ENCODE measurements at places on chromosomes 5 and 9.

- no peak for DNase-seq
These were observed 3.3 kb upstream of the ANXA2R start for GRCh38 chr5:43043400-43043756.

- DNase-seq = no peak
These were observed 39.1 kb downstream of the SH3RF2 start for GRCh38 chr5:145975361-145976066.

- no peak for DNase-seq
These were observed 65.4 kb downstream of the EPB41L4A start for GRCh38 chr5:112353678-112354077.

DNA sequence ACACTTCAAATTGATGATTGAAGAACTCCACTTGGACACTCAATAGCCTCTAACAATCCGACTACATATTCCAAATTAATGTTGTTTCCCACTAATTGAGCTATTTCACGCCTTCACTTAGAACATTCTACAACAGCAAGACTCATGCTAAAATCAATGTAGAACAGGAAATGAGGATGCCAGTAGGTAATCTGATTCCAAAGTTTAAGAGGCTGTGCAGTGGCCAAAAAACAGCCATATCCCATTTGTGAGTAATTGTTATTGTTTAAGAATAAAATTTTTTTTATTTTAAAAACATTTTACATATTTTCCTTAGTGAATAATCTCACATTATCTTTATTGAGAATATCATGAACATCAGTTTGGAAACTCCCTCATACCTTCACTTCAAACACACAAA is 35.7 kb upstream of the GHR start:
- no peak for DNase-seq

GRCh38 chr9:93072383-93072795 is 13.9 kb downstream of the SUSD3 start:
- no peak for DNase-seq

- no peak for DNase-seq
These were observed 17.8 kb upstream of the PITX1 start for GRCh38 chr5:135051872-135052271.

- DNase-seq = no peak
These were observed 95.8 kb downstream of the PIP5K1B start for GRCh38 chr9:68800836-68801235.

DNA sequence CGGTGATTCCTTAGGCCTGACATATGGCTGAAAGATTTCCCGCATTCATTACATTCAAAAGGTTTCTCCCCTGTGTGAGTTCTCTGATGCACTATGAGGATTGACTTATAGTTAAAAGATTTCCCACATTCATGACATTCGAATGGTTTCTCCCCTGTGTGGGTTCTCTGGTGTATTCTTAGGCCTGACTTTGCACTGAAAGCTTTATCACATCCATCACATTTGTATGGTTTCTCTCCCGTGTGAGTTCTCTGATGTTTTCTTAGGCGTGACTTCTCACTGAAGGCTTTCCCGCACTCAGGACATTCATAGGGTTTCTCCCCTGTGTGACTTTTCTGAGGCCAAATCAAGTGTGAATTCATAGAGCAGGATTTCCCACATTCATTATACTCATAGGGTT is 35.8 kb downstream of the ZNF782 start:
- DNase-seq = no peak

- DNase-seq = no peak
These were observed 6.2 kb upstream of the TMEM171 start for GRCh38 chr5:73114044-73114688.

- DNase-seq = no peak
These were observed 377.8 kb downstream of the KIAA0825 start for GRCh38 chr5:94240596-94240992.

- no peak for DNase-seq
These were observed 106.6 kb downstream of the TMC1 start for GRCh38 chr9:72627956-72628540.

DNA sequence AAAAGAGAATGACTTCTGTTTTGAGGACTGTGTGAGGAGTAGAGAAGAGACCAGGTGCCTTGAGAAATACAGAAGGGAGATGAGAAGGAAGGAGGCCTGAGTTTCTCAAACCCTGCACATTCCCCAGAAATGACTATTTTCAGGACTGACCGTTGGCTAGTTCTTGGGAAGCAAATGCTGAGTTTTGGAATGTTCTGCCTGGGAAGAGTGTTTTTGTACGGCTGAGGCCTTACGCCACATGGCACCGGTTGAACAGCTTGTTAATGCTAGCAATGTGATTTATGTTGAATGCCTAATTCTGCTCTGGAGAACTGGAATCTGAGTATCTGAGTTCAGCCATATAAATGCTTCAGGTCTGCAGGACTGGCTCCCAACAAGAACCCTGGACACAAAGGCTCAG is 152.7 kb upstream of the ADAMTS16 start:
- no peak for DNase-seq

- DNase-seq = no peak
These were observed 232.1 kb downstream of the MAN2A1 start for GRCh38 chr5:109921735-109922380.

DNA sequence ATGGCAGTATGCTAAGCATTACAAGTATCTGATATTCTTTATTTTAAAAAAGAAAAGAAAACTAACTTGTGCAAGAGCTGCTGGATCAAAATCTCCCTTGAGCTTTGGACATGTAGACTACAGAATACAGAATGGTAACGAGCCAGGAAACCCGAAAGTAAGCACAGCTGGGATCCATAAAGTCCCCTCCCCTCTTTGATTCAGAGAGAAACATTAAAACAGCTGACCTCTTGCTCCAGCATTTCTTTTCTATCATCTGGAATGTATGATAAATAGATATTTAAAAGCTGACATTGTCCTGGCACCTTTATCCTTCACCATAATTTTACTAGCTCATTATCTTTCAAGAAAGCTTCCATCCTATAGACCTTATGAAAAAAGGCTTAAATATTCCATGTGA is 28.2 kb upstream of the LPAR1 start:
- DNase-seq = no peak

DNA sequence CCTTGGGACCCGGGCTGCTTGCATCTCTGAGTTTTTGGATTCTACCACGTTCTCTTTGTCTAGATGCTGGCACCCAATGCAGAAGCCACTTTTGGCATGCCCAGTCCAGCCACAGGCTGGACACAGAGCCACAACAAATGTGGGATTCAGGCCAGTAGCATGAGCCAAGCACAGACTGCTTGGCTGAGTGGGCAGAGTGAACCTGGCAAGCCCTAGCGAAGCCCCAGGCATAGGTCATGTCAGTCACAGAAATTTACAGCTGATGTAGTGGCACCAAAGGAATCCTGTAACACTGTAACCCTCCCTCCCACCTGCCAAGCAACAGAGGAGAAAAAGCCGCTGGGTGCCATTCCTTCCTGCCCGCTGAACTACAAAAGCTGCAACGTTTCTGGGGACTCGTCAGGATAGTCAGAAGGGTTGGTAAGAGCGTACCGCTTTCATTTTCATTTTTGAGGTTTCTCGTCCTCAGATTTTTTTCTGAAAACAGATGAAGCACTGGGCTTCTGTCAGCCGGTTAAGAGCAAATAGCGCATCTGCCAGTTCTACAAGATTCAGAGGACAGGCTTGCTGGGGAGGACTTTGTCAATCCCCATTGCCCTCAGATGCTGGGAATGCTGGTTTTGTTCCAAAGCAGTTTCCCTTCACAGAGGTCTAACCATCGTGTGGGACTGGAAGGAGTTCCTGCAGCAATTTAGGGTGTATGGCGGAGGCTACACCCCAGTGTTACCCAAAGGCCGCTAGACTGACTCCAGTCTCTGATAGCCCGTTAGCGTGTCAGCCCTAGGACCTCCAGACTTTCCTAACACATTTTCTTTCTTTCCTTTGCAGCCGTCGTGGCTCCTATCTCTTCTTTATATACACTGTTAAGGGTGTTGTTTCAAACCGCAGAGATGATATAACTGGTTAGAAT is 399.0 kb downstream of the HTR1A start:
- no peak for DNase-seq

GRCh38 chr9:117303643-117304230 is 111.1 kb downstream of the ASTN2 start:
- DNase-seq = no peak

GRCh38 chr9:69874301-69875060 is 53.9 kb downstream of the CFAP95 start:
- DNase-seq = no peak

GRCh38 chr5:135535820-135536801 is at the start of gene NEUROG1:
TSS of gene NEUROG1 (minus strand) at chr5:135535964. CDS start at chr5:135535690, 274 bp downstream.
- DNase-seq = no peak

DNA sequence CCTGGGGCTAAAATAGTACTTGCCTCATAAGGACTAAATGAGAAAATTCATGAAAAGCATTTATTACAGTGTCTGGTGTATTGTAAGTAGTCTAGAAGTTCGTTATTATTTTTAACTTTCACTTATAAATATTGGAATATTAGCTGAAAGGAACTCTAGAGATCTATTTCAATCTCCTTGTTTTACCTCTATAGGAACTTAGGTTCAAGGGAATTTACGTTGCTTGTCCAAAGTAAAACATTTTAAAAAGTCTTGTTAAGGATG is 55.5 kb downstream of the GARNL3 start:
- DNase-seq = no peak

DNA sequence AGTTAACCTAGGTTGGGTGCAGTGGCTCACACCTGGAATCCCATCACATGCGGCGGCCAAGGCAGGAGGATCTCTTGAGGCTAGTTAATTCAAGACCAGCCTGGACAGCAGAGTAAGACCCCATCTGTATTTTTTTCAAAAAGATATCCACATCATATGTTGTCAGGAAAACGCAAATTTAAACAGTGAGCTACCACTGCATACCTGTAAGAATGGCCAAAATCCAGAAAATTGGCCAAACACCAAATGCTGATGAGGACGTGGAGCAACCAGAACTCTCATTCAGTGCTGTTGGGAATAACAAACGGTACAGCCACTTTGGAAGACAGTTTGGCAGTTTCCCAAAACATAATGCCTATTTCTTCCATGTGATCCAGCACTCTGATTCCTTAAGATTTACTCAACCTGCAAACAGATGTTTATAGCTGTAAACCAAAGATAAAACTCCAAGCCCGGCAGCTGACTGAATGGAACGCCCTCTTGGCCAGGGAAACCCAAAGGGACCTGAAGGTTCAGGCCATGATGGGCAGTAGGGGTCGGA is 12.4 kb downstream of the CEL start:
- DNase-seq = no peak

GRCh38 chr5:32098291-32098690 is 75.8 kb downstream of the GOLPH3 start:
- DNase-seq = no peak

DNA sequence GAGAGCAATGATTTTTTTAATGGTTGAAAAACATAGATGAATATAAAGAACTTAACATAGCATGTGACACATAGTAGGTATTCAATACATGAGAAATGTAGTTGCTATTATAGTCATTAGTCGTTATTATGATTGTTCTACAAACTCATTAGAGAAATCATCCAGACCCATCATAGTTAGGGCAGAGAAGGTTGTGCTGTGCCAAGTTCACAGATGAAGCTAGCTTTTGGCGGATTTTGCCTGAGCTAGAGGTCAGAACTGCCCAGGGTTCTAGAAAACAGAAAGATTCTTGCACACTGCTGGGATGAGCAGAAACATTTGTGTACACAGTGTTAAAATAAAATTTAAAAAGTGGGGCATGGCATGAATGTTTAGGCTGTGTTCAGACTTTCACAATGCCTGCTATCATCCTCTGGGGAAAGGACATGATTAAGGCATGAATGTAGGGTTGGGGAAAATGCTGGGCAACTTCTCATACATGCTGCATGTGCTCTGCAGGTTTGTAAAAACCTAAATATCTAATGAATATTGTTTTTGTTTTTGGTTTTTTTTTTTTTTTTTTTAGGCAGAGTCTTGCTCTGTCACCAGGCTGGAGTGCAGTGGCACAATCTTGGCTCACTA is 33.3 kb upstream of the RAD23B start:
- DNase-seq = no peak

DNA sequence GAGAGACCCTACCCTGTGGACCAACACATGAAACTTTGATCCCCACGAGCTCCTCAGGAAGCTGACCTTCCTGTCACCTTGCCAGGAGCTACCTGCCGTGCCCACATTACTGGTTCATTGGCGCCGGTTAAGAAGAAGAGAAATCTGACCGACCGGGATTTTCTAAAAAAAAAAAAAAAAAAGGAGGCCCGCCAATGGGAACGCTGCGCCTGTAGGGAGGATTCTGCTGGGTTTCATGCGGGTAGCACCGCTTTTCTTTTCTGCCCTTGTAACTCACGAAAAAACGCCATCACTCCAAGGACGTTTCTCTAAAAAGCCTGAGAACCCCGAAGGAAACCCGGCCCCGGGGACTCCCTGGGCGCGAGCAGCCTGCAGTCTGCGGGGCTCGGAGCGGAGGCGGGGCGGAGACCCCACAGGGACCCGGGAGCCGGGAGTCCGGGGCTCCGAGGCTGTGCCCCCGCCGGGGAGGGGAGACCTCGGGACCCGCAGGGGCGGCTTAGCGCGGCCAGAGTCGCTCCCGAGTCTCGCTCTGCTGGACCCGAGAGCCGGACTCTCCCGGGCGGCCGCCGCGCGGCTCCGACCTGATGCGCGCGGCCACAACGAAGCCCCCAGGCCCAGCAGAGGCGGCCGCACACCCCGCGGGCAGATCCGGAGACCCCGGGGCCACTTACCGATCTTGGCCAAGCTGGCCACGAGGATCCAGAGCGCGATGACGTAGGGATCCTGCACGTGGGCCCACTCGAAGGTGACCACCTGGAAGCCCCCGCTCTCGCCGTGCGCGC is 617 bp downstream of the SLC9A3 start:
- no peak for DNase-seq

- no peak for DNase-seq
These were observed 89.6 kb downstream of the AMBP start for GRCh38 chr9:113988385-113989016.

GRCh38 chr9:123687246-123687751 is 242.6 kb downstream of the DENND1A start:
- no peak for DNase-seq

GRCh38 chr5:59724482-59725391 is 168.8 kb downstream of the PDE4D start:
- no peak for DNase-seq

GRCh38 chr9:33320230-33320567 is 29.9 kb downstream of the NFX1 start:
- no peak for DNase-seq

DNA sequence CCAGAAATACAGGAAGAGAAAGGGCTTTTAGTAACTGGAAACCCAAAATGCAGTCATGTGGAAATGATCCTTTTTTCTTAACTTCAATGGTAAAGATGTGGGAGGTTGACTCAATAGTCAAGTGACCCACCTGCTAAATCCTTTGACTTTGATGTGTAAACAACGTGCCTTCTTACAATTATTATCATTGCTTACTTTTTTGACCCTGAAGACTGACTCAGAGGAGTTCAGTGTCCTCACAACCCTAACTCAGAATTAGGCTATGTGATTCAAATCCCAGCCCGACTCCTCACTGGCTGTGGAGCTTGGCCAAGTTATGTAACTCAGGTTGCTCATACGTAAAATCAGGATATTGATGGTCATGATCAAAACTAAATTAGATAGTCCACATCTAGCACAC is 27.9 kb downstream of the ANXA1 start:
- DNase-seq = no peak

GRCh38 chr5:28648108-28648507 is 1609.7 kb upstream of the CDH9 start:
- DNase-seq = no peak
